Amygdala (tissue), 56 donors: ENCODE measurements at places on chromosomes 16 and 17.

DNA sequence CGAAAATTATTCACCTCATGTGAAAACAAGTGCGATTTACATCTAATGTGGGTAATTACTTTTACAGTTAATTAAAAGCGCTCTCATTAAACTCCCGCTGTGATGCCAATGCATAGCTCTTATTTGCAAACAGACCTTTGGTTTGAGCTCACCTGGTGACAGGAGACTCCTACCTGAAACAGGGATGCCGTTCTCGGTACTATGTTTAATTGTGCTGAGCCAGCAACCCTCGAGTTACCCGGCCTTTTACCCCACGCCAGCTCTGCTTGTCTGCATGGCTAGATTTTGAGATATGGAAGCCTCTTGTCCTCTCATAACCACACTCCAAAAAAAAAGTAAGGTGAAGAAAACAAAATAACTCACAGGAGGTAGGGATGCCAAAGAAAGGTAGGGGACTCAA is 690.4 kb upstream of the RBFOX1 start:
- no peak for DNase-seq

DNA sequence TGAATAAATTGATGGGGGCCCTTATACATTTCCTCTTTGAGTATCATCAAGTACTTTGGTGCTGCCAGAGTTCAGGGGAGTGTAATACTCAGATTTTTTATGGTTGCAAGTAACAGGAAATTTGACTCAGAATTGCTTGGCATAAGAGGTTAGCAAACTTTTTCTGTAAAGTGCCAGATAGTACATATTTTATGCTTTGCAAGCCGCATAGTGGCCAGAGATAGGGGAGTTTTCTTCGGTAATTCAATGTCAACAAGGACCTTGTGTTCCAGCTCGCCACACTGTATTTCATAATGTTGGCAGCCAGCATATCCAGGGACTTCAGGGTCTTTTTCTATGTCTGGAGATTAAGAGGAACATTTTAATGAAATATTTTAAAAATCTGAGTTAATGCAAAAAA is 51.0 kb upstream of the MARCHF10 start:
- no peak for DNase-seq

- DNase-seq, result no peak
Measured at GRCh38 chr16:86375364-86375763, 135.0 kb upstream of the FOXF1 start.

DNA sequence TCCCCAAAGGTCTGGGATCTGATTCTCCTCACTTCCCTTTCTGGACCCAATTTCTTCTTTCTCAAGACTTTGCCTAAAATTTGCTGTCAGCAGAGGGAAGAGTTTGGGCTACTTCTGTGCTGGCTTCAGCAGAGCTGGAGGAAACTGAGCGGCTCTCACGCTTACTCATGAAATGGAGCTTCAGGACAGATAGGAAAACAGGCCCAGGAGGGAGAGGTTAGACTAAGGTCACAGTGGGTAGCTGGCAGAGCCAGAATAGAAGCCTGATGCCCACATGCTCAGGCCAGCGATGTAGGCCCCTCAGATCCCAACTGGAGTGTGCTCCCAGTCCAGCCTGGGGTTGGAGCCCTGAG is 593 bp downstream of the SLC38A7 start:
- no peak for DNase-seq

GRCh38 chr16:89915303-89916232 is 3.1 kb upstream of the MC1R start:
- no peak for DNase-seq

GRCh38 chr17:57665128-57665527 is 80.0 kb downstream of the CCDC182 start:
- peak; percentile 53 for DNase-seq

GRCh38 chr16:27701381-27701780 is 151.4 kb downstream of the KATNIP start:
- DNase-seq, result no peak

DNA sequence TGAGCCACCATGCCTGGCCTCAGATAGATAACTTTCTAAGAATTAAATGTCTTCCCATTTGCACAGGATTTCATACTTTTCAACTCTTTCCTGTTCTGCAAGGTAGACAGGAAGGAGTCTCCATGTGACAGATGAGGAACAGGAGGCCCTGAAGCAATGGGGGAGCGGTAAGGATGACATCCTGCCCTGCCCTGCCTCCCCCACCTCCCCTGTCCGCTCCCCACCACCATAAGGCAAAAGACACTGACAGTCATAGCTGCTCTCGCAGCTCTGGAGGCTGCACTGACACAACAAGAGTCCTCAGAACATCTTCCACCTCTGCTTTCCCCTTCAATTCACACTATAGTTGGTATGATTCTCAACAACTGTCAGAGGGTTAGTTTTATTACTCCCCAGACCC is 9.7 kb downstream of the CENPV start:
- DNase-seq, result no peak

DNA sequence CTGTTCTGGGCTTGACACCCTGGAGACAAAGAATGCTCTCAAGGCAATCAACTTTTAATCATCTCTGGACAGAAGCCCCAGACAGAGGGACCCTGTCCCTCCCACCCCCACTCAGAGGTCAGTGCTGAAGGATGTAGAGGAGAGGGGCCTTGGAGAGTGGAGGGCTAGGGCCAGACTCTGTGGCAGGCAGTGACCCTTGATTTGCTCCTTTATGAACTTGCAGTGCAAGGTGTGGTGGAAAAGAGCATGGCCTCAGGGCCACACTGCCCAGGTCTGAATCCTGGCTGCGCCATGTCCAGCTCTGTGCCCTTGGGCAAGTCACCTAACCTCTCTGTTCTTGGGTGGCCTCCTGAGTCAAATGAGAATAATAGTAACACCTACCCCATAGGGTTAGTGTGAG is 134.3 kb downstream of the TMEM132E start:
- no peak for DNase-seq

DNA sequence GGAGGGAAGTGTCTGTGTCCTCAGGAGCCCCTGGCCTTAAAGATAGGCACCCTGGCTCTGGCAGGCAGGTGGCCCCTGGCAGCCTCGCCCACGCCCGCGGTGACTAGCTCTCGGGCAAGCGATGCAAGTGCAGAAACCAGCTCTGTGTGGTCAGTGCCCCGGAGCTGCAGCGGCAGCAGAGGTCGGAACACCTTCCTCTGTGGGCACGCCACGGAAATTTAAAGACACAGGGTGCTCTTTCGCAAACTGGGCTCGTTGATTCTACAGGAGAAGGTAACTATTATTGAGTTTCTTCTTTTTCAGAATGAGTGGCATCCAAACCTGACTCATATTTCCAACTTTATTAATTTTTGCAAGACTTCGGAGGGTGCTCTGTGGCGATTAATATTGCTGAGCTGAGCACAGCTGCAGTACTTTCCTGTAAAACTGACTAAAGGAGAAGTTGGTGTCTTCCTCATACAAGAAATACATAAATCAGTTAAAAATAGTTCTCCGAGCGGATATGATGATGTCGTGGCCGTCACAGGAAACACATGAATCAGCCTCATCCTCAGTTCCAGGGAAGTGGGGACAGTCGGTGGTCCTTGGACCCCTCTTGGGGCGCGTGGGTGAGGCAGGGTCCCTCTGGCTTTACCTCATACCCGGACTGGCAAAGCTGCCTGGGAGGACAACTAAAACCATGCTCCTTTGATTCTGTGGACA is 120.2 kb downstream of the METRNL start:
- no peak for DNase-seq

DNA sequence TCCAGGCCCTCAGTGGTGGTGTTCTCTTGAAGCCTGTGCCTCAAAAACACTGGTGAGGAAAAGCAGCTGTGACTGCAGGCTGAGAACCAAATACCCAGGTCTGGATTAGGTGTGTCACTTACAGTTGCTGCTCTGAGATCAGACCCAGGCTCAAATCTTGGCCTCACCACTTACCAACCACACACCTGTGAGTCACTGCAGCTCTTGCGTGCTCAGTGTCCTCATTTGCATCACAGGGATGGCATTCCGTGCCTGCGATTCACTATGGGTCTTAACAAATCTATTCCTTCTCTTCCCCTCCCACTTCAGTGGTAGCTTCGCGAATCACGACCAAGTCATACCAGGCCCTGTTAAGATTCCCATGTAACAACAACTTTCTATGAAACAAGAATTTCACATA is 233.4 kb upstream of the HSBP1 start:
- no peak for DNase-seq

DNA sequence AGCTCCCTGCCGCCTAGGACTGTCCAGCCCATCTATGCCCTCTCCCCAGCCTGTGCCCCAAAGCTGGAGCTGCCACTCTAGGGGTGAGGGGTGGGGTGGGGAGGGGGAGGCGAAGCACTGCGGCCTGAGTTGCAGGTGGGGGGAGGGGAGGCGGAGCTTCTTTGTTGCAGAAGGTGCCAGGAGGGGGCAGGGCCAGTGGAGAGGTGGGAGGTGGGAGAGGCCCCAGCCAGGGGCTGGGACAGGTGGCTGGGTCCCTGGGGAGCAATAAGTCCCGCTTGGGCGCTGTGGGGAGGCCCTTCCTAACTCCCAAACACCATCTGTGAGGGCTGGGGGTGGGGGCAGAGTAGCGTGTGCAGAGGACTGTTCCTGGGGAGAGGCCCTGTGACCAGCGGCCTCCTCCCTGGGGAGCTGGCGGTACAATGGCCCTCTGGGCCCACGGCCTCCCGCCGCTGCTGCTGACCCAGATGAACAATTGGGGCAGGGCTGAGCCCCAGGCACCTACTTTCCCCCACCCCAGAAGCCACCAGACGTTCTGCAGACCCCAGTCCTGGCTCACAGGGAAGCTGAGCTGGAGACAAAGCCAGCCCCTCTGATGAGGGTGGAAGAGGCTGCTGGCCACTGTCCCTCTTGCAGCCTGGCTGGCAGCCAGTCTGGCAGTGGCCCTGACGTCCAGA is 2.2 kb upstream of the NTN3 start:
- DNase-seq, result peak; percentile 61

DNA sequence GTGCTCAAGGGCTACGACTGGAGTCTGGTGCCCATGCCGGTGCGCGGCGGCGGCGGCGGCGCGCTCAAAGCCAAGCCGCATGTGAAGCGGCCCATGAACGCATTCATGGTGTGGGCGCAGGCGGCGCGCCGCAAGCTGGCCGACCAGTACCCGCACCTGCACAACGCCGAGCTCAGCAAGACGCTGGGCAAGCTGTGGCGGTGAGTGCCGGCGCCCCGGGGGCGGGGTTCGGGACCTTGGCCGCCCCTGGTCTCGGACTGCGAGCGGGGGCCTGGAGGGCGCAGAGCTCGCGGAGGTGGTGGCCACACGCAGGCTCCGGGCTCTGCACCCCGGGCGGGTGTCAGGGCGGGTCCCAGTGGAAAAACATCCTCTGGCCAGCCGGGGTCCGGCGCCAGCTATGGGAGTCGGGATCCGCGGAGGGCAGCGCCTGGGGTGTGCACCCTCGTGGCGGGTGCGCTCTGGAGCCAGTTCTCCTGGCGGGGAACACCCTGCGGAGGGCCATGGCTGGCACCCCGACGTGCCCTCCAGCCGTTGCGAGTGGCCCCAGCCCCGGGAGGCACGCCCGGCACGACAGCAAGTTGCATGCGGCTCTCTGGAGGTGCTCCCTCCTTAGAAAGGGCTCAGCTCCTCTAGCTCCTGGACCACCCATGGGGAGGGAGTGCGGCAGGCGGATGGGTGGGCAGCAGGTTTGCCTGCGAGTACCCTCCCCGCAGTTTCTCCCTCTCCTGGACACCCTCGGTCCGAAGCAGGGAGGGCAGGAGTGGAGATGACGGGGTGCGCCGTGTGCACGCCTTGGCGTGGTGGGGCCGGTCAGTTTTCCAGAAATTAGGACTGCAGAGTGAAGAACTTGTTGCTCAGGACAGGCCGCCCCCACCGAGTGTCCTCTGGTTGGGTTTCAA is 824 bp downstream of the SOX8 start:
- DNase-seq, result no peak

DNA sequence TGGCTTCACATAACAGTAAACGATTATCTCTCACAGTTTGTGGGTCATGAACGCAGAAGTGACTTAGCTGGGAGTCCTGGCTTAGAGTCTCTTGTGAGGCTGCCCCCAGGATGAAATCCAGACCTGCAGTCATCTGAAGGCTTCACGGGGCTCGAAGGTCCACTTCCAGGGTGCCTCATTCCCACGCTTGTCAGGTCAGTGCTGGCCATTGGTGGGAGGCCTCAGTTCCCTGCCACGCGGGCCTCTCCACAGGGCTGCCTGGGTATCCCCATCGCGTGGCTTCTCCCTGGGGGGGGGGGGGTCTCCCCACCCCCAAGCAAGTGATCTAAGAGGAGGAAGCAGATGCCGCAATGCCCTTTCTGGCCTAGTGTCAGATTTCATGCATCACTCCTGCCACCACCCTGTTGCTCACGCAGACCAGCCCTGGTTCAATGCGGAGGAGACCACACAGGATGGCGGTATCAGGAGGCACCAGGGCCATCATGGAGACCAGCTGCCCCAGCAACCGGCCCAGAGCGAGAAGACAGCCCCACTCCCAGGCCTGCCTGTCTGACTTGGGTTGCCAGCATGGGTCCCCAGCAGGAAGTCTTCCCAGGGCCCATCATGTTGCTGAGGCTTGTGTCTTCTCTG is 77.3 kb upstream of the CDH5 start:
- DNase-seq, result no peak

- DNase-seq, result no peak
Measured at GRCh38 chr17:73683771-73684170, 39.5 kb upstream of the SDK2 start.

- DNase-seq, result no peak
Measured at GRCh38 chr17:62910277-62910676, 55.8 kb upstream of the TANC2 start.

DNA sequence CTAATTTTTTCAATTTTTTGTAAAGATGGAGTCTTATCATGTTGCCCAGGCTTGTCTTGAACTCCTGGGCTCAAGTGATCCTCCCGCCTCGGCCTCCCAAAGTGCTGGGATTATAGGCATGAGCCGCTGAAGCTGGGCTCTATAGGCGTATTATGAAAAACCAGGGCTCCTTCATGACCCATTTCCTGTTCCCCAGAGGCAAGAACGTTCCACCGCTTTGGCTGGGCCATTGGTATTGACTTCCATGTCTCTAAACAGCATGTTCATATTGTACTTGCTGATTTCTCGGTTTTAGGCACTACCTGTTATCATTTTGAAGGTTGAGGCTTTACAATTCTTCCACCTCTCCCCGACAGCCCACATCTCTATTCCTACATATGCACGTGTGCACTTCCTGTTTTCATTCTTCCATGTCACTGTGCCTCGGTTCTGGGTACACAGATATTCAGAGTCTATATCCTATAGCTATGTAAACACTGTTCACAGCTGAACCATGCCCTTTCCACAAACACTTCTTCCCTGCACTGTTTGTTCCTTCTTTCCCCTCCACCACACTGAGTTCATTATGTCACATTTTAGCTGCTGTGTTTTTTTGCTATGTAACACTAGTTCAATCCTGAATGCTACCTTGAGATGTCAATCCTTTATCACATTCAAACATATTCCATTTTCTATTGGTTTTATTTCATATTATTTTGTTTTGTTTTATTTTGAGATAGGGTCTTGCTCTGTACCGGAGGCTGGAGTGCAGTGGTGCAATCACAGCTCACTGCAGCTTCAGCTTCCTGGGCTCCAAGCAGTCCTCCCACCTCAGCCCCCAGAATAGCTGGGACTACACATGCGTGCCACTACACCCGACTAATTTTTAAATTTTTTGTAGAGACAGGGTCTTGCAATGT is 16.8 kb upstream of the MAPK3 start:
- no peak for DNase-seq
